AML-193 (cell line): ENCODE measurements at places on chromosomes 2 and 18.

DNA sequence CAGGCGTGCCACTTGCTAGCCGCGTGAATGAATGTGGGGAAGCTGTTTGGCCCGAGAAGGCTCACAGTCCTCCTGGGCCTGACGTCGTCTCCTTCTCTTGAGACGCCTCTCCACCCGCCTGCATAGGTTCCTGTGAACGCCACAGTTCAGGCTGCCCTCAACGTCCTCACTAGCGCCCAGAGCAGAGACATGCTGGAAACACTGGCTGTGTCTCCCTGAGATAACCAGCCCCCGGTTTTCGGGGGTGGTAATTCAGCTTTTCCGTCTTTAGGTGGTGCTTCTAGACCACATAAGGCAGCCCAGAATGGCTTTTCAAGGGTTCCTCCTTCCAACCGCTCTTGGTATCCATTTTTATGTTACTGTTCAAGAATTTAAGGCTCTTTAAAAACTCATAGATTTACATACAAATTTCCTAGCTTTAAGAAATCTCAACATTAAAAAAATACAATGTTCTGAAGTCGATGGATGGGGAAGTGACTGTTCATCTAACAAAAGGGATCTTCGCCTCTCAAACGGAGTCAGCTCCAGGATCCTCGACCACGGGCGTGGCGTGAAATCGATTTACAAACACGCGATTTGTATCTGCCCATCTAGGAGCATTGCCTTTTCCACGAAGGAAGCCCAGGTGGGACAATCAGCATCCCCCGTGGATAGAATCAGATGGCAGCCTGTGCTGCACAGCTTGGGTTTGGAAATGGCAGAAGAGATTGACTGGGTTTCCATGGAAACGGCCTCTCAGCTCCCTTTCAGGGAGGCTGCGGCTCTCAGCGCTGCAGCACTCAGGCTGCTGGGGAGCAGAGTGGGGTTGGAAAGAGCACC is 110.6 kb upstream of the PXDN start:
- no peak for DNase-seq

DNA sequence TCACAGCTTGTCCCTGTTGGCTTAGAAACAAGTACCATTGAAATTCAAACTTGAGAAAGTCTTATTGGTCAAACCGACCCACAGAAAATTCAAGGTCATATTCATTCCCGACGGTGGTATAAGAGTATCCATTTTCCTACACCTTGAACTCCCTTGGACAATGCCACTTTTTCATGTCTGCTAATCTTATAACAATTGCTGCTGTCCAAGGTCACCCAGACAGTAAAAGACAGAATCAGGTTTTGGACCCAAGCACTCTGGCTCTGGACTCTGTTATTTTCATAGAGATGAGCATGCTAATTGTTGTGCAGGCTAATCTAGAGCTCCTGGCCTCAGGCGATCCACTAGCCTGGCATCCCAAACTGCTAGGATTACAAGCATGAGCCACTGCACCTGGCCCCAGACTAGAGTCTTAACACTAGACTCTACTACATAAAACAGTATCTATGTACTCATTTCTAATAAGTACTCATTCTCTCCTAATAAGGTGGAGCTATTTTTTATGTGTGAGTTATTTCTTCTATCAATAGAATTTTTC is 57.8 kb downstream of the C2orf76 start:
- DNase-seq, result no peak

- no peak for DNase-seq
These were observed 69.6 kb downstream of the SRBD1 start for GRCh38 chr2:45541450-45541849.

DNA sequence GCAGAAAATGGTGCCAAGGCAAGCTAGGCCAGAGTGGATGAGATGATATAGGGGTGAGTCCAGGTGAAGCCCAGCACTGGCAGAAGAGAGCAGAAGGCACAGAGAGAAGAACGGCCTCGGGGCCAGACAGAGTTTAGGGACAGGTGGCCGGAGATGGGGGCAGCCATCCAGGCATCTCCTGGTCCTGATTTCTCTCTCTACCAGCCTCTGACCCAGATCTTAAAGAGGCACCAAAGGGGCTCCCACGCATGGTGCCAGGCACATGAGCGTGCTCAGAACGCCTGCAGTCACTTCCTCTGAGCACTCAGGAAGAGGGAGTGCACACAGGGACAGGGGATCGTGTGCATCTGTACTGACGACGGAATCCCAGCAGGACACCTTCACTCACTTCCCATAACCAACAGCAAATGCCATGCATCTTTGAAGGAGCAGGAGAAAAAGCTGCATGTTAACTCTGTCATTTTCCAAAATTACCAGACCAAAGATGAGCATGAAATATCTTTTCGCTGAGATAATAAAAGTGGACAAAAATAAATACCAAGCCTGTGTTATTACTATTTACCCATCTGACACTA is 427.8 kb upstream of the MYT1L start:
- DNase-seq, result no peak
